ENCODE measurements at places on chromosomes 6 and 20. TPM values are rescaled to one million over a fixed set of nuclear protein-coding genes. Genes with fewer than 3 reads are reported as not detected.

- DNase-seq = no peak
Measured at GRCh38 chr6:138370631-138371451, 6.9 kb upstream of the SMIM28 start.

DNA sequence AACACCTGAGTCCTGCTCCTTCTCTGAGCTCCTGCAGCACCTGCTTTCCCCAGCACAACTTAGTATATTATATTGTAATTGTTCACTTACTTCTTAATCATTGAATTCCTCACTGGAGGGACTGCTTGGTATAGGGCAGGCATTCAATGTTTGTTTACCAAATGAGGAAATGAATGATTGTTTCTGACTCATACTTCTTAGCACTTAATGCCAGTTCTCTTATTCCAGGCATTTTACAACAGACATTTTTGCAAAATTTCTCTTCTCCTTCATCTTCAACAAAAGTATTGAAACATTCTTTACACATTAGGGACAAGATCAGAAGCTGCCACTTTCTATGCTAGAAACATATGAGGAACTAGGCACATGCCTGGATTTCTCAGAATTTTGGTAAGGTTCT lies 119.4 kb downstream of the TBX18 start:
- no peak for DNase-seq

GRCh38 chr6:32799168-32799567 lies 17.6 kb downstream of the HLA-DOB start:
- no peak for DNase-seq

DNA sequence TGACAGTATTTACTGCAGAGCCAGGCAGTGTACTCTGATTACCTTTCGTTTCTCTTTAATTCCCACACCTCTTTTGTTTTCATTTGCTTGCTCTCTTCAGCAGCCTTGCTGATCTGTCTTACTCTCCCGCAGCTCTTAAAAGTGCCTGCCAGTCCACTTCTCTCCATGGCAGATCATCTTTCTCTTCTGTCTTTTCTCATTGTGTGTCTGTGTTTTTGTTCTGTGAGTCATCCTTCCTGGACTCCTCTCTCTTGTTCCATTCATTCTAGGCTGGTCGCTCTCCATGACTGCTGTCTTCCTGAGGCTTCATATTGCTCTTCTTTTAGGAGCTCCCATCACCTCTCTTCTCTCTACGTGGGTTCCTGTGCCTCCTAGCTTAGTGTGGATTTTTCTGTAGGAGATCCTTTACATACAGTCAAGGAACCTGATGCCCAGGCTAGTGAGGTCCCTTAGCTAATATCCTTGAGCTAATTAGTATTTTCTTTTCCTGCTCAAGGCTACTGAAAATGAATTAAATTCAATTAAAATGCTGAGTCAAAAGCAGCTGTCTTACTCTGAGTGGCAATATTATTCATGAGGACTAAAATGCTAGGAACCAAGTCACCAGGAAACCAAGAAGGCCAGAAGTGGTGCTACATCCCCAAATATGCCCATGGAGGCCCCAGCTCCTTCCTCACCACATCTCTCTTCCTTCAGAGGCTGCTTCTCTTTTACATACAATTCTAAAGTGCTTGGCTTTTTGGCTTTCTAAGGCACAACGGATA lies 86.1 kb downstream of the SLX4IP start:
- DNase-seq = no peak

DNA sequence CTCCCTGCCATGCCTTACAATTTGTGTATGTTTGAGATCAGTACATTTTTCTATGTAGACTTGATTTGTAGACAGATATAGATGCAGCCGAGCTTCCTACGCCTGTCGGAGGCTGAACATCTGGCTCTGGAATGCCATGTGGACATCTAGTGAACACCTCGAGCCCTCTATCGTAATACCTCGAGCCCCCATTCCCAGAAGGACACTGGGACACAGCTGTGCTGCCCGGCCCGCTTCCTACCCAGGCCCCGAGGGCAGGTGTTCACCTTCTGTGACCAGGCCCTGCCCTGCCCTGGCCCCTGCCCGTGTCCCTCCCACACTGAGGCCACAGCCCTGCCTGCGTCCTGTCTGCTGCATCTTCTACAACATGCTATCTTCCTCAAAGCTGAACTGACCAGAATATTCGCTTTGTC lies 12.9 kb downstream of the RPS6KA2 start:
- no peak for DNase-seq

- no peak for DNase-seq
Measured at GRCh38 chr6:128694303-128695009, 174.1 kb upstream of the PTPRK start.

GRCh38 chr6:105835373-105835772 lies 250.8 kb upstream of the PRDM1 start:
- no peak for DNase-seq

GRCh38 chr6:22300273-22300998 lies 3.6 kb upstream of the PRL start:
- no peak for DNase-seq

MUC21 gene
- not detected for total RNA-seq

NHSL1 gene
- 10.4 TPM for total RNA-seq

ANKRD66 gene
- not detected for total RNA-seq

NCOA3 gene
- 26.3 TPM for total RNA-seq

Measured in ascending aorta (tissue), 2 donors.